ENCODE measurements at places on chromosomes 3 and 15.

GRCh38 chr3:36512555-36512954 is 132.3 kb downstream of the STAC start:
- no peak for DNase-seq

- DNase-seq = no peak
Observed at GRCh38 chr3:139202226-139202958, 141.4 kb upstream of the MRPS22 start.

GRCh38 chr3:76387000-76387399 is 601.7 kb upstream of the ZNF717 start:
- no peak for DNase-seq

- no peak for DNase-seq
Observed at GRCh38 chr3:147712357-147712756, 303.2 kb downstream of the ZIC1 start.

GRCh38 chr3:184145111-184145524 is 10.0 kb downstream of the EIF2B5 start:
- DNase-seq = no peak

- DNase-seq = no peak
Observed at GRCh38 chr3:120419797-120420196, 31.0 kb downstream of the FSTL1 start.

GRCh38 chr3:35654476-35654875 is 15.2 kb downstream of the ARPP21 start:
- DNase-seq = no peak

- no peak for DNase-seq
Observed at GRCh38 chr3:158727206-158728060, 4.8 kb downstream of the RARRES1 start.

GRCh38 chr3:131503320-131503635 is 507 bp upstream of the MRPL3 start:
- no peak for DNase-seq
